ENCODE measurements at places on chromosomes 16 and 17.

DNA sequence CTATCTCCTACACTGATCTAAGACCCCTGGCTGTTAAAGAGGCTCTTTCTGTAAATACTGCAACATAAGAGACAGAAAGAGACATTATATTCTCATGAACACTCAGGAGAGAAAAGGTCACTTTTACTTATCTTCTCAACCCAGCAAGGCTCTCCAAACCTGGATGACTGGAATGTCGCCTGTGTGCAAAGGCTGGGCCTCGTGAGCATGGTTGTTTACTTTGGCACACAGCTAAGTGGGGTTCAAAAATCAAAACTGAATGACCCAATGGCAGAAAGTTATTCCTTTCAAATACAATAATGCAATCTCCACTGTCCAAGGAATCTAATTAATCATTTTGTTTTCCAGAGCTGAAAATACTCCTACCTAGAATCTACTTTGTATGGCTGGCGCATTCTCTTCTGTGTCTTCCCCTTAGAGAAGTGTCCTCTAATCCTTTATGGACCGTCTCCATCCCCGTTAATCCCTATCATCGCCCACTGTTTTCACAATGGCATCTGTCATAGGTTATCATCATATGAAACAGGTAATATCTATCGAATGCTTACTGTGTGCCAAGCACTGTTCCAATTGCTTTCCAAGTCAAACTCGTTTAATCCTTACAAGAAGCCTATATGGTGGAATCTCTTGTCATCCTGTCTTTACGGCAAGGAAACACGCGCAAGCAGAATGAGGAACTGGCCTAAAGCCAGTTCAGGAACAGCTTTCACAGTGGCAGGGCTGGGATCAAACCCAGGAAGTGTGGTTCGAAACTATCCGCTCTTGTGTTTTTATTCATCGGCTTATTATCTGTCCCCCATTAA, 1.3 kb downstream of the SLX4 start:
- DNase-seq: no peak

DNA sequence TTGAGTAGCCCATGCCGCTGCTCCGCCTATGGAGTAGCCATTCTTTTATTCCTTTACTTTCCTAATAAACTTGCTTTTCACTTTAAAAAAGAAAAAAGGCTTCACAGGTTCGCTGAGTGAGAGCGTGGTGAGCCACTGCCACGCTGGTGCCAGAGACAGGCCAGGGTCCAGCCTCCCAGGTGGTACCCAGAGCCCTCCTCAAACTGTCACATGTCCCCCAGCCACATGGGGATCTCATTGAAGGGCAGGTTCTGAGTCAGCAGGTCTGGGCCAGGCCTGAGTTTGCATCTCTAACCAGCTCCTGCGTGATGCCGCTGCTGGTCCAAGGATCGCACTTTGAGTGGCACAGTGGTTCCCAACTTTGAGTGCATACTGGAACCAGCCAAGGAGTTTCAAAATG, 36.2 kb downstream of the RBFOX3 start:
- DNase-seq: no peak

DNA sequence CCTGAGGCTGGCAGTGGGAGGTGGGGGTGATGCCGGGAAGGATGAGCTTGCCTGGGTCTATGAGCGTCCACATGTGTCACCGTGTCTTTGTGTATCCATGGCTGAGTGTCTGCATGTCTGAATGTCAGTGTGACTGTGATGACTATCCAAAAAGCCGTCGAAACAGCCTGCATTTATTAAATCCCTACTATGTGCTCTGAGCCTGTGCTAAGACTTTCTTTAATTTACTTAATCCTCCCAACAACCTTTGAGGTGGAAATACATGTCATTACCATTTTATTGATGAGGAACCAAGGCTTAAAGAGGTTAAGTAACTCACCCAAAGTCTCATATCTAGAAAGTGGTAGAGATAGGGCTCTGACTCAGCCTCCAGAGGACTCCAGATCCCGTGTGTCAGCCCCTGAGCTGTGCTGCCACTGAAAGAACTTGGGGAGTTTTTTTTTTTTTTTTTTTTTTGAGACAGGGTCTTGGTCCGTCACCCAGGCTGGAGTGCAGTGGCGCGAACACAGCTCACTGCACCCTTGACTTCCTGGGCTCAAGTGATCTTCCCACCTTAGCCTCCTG, 20.0 kb downstream of the ARHGAP23 start:
- DNase-seq: no peak

DNA sequence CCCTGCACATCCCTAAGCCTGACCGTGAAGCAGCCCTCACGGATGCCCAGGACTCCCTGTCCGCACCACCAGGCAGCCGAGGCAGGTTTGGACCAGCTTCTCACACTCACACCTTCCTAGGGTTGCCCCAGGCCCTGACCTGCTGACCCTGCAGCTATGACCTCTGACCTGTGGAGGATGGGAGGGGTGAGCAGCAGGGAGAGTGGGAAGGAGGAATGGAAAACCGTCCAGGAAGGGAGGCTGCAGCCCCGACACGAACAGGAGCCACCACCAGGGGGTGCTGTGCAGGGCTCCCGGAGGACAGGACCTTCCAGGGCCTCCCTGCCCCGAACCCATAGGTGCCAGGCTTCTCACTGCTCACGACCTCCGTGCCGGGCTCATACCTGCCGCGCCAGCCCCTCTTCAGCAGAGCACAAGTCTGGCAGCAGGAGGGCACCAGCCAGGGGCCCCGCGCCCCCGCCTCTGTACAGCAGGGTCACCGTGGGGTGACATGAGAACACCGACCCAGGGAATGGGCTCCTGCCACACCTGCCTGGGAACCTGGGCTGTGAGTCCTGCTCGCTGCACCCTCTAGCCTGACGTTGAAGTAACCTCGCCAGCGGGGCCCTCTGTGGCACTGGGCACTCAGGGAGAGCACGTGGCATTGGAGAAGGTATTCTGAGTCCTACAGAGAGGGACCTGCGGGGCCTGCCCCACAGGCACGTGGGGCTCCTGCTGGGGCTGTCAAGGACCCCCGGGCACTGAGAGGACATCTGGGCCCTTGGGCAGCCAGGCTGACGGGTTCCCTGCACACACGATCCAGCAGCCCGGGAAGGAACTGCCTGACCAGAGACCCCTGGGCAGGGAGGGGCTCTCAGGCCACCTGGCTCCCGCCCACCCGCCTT, 37.6 kb downstream of the CTU2 start:
- DNase-seq: peak; percentile 76

DNA sequence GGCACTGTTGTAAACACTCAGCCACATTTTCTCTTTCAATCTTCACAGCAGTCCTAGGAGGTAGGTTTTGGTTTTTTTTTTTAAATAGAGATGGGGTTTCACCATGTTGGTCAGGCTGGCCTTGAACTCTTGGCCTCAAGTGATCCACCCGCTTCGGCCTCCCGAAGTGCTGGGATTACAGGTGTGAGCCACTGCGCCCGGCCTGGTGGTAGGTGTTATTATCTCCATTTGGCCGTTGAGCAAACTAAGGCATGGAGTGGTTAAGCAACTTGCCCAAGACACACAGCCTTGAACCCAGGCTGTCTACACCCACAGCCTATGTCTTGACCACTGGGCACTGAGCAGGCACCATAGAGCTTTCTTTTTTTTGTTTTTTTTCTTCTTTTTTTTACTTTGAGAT, 8.6 kb downstream of the SGCA start:
- DNase-seq: no peak

DNA sequence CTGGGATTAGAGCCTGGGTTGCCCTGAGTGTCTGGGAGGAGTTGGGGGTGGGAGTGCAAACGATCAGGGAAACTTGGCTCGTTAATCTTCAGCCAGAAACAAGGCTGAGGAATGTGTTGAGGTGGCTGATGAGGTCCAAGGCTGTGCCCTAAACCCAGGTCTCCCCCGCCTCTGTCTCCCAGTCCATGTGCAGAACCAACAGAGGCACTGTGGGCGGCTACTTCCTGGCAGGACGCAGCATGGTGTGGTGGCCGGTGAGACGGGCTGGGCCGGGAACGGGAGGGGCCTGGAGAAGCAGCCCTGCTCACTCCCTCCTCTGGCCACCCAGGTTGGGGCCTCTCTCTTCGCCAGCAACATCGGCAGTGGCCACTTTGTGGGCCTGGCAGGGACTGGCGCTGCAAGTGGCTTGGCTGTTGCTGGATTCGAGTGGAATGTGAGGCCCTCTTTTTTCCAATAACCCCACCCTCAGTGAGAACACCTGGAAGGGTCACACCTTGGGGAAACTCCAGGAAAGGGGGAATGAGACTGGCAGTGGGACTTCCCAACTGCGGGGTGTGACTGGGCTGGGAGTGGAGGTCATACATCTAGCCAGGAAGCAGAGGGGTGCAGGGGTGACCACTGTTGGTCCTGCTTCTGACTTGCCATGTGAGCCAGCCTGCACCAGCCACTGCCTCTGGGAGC, 1.7 kb downstream of the SLC5A2 start:
- DNase-seq: no peak

DNA sequence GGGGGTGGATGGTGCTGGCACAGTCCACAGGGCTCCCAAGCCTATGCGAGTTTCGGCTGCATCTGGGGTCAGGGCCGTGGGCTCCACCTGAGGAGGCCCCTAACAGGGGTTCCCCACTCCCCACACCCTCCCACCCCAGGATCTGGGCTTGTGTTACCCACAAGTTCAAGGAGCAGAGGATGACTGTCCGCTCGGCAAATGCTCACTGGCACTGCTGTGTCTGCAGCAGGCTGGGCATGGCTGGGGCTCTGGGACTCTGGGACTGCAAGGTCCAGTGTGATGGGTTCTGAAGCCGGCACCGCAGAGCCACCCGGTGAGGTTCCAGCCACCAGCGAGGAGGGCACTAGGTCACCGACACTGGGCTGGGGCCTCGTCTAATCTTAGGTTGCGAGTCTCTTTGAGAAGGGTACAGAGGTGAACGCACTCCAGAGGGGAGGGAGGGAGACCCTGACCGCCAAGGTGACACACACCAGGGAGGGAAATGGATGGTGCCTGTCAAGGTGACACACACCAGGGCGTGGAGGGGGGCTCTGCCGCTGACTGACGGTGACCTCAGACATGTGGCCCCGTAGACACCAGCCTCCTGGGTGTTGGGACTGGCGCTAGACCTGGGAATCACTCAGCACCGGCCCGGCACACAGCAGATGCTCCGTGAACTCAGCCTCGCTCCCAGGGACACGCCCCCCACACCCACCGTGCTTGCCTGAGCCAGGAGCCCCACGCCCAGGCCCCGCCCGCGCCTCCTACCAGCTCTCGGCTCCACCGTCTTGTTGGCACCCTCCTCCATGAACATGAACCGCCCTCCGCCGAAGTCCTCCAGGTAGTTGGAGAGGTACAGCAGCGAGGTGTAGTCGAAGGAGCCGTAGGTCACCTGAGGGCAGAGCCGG, 20.5 kb upstream of the HEXD start:
- DNase-seq: no peak

GRCh38 chr17:15955793-15956541, 11.0 kb downstream of the ADORA2B start:
- DNase-seq: no peak

GRCh38 chr17:27340575-27340974, 46.7 kb downstream of the WSB1 start:
- DNase-seq: no peak

GRCh38 chr17:8673612-8674011, 43.1 kb upstream of the MYH10 start:
- DNase-seq: no peak
